Activated naive CD4-positive, alpha-beta T cell treated with anti-CD3 and anti-CD28 coated beads for 36 hours (primary cell): ENCODE measurements at places on chromosomes 3 and 15. TPM values are rescaled to one million over a fixed set of nuclear protein-coding genes. Genes with fewer than 3 reads are reported as not detected.
A peak's percentile ranks its signal among the peaks of the same experiment; 100 is the strongest.

DNA sequence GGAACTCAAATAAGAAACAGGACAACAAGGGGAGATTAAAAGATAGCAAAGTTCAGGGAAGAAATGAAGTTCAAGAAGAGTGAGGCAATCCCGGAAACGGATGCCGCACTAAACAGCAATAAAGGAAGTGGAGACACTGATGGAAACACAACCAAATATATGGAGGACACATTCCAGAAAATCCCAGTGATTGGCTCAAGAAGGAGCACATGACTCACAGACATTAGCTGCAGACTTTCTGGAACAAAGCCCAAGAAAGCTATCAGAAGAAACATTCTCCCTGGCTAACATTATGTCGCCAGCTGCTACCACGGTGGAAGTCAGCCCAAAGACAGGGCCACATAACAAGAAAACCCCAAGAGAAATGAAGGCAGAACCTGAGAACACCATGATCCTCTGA is 18.1 kb upstream of the VGLL4 start:
- no peak overlapping the region for H3K4me3 ChIP-seq
- no peak overlapping the region for H3K27ac ChIP-seq
- no peaks in the 10 kb centered on the region for H3K4me1 ChIP-seq
- H3K27me3 ChIP-seq: no peaks in the 10 kb centered on the region

GRCh38 chr15:39296955-39297354 is 283.9 kb upstream of the THBS1 start:
- no peak overlapping the region for H3K4me3 ChIP-seq
- DNase-seq: no peak
- no peaks in the 10 kb centered on the region for H3K36me3 ChIP-seq
- H3K27me3 ChIP-seq: peaks cover 12% of the 10 kb centered on the region
- no peak overlapping the region for H3K27ac ChIP-seq

GRCh38 chr3:33385423-33385822 is 54.8 kb downstream of the UBP1 start:
- H3K4me3 ChIP-seq: no peak overlapping the region
- peaks cover 21% of the 10 kb centered on the region for H3K36me3 ChIP-seq
- H3K27ac ChIP-seq: peak overlapping the region; percentile 65
- DNase-seq: peak; percentile 79
- H3K27me3 ChIP-seq: no peaks in the 10 kb centered on the region

DNA sequence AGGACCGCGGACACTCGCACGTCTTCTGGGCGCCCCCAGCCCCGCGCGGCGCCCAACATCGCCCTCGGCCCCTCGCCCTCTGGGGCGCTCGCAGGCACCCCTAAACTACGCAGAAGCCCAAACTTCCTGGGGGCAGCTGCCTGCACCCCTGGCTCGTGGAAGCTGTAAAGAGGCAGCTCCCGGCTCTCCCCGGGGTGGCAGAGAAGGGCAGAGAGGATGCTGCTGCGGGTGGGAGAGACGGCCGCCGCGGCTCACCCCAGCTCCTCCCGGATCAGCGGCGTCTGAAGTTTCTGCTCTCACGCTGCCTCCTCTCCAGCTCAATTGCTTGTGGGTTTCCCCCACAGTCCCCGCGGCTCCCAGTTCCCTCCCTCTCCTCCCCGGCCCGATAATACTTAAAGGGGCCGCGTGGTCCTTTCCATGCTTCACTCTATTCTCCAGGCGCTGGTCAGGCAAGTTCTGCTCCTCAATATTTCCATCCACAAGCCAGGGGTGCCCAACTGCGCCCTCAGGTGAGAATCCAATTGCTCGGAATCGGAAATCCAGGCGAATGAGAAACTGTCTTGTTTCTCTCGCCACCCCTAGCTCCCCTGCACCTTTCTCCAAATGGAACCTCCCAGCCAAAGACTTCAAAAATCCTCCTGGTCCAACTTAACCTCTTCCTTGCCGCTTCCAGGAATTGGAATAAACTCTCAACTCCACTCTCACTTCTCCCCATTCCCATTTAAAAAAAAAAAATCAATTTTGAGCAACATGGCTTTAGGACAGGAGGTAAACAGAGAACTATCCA is 748.5 kb downstream of the ROBO1 start:
- peaks cover 16% of the 10 kb centered on the region for H3K27me3 ChIP-seq
- peaks cover 4% of the 10 kb centered on the region for H3K4me1 ChIP-seq
- no peak for DNase-seq
- H3K4me3 ChIP-seq: peak overlapping the region; percentile 28
- no peak overlapping the region for H3K27ac ChIP-seq

GRCh38 chr3:178558637-178559036 is 22.4 kb downstream of the KCNMB2 start:
- no peaks in the 10 kb centered on the region for H3K36me3 ChIP-seq
- H3K4me3 ChIP-seq: no peak overlapping the region
- H3K27me3 ChIP-seq: peaks cover 8% of the 10 kb centered on the region
- no peak for DNase-seq
- no peak overlapping the region for H3K27ac ChIP-seq

Gene IL1RAP
- 11.0 TPM for total RNA-seq

Gene EIF4E3
- 26.2 TPM for total RNA-seq

Gene OR5H6
- total RNA-seq: not detected

GRCh38 chr3:151328298-151328995 is 902 bp downstream of the P2RY13 start:
- H3K36me3 ChIP-seq: no peaks in the 10 kb centered on the region
- peaks cover 4% of the 10 kb centered on the region for H3K27me3 ChIP-seq
- no peak overlapping the region for H3K4me3 ChIP-seq
- no peak overlapping the region for H3K27ac ChIP-seq
- peak; percentile 41 for DNase-seq

Gene SLC28A2
- total RNA-seq: not detected

GRCh38 chr3:38564631-38565338 is 68.6 kb downstream of the EXOG start:
- no peaks in the 10 kb centered on the region for H3K4me1 ChIP-seq
- H3K4me3 ChIP-seq: no peak overlapping the region
- no peak overlapping the region for H3K27ac ChIP-seq
- H3K36me3 ChIP-seq: no peaks in the 10 kb centered on the region
- no peaks in the 10 kb centered on the region for H3K27me3 ChIP-seq
- DNase-seq: no peak

DNA sequence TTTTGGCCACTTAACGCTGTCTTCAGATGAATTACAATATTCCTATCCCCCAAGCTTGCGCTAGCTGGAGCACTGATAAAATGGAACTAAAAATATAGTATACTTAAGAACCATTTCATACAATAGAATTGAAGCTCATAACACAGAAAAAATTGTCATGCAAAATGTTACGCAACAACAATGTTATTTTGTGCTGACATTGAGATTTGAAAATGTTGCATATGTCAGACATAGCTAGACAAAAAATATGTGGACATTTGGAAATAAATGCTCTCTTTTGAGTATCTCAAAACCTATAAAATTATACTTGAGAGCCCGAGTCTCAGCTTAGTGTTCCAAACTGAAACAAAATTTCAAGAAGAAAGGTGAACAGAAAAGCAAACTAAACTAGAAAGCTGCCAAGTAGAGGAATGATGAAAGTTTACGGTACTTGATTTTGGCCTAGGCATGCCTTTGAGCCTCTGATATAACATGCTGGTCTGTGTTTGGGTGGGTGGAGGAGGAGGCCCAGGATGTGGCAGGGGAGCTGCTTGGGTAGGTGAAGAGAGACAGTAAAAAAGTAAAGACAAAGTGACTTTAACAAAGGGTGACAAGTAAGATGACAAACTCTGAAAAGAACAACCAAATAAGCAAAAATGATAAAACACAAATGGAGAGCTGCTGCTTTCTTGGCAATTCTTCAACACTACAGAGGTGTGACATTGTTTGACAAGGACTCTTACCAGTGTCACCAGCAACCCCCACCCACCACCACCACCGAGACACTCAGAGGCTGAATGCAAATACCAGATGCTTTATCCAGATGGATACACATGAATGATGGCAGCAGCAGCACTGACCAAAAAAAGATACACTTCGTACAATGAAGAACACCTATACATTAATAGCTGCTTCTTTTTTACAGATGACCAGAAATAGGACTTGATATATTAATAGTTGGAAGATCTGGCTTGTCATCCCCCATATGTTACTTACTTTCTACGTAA is 129.3 kb upstream of the FEZF2 start:
- no peak overlapping the region for H3K4me3 ChIP-seq
- H3K27ac ChIP-seq: no peak overlapping the region
- H3K36me3 ChIP-seq: no peaks in the 10 kb centered on the region
- no peak for DNase-seq
- H3K27me3 ChIP-seq: peaks cover 8% of the 10 kb centered on the region
- no peaks in the 10 kb centered on the region for H3K4me1 ChIP-seq

GRCh38 chr15:72902245-72902918 is 118.8 kb upstream of the ADPGK start:
- peaks cover 29% of the 10 kb centered on the region for H3K27me3 ChIP-seq
- no peak for DNase-seq
- no peak overlapping the region for H3K27ac ChIP-seq
- H3K4me3 ChIP-seq: no peak overlapping the region
- H3K4me1 ChIP-seq: no peaks in the 10 kb centered on the region

Gene SLC2A2
- total RNA-seq: not detected

GRCh38 chr15:84715441-84716035 is 401 bp downstream of the SEC11A start:
- H3K27ac ChIP-seq: peak overlapping the region; percentile 93
- peaks cover 47% of the 10 kb centered on the region for H3K4me1 ChIP-seq
- peak; percentile 64 for DNase-seq
- H3K36me3 ChIP-seq: peaks cover 14% of the 10 kb centered on the region

DNA sequence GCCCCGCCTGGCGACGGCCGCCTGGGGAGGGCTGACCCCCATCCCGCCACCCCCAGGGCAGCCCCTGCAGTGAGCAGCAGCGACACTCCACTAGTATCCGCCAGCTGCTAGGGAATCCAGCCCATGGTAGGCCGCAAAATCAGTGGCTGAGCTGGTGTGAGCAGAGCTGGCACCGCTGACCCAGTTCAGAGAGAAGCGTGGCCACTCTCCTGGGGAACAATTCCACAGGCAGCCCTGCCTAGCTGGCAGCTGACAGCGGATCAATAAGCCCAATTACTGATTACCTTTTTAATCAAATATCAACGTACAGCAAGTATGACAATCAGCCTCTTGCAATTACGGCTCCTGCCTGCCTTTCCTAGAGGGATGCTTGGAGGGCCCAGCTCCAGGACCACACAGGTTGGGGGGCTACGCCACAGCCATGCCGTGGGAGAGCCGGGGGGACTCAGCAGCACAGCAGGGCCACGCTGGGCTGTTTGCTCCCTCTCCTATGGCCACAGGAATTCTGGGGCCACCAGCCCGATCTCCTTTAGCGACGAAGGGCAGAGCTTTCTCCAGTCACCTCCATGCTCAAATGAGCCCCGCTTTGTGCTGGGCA is 13.9 kb downstream of the DNAJB8 start:
- H3K4me1 ChIP-seq: peaks cover 22% of the 10 kb centered on the region
- H3K27ac ChIP-seq: no peak overlapping the region
- H3K36me3 ChIP-seq: peaks cover 5% of the 10 kb centered on the region
- peaks cover 18% of the 10 kb centered on the region for H3K27me3 ChIP-seq

- no peak overlapping the region for H3K27ac ChIP-seq
- no peak overlapping the region for H3K4me3 ChIP-seq
- DNase-seq: no peak
Measured at GRCh38 chr15:39539973-39540558, 40.8 kb upstream of the THBS1 start.

- H3K4me1 ChIP-seq: peaks cover 4% of the 10 kb centered on the region
- H3K27me3 ChIP-seq: no peaks in the 10 kb centered on the region
- H3K27ac ChIP-seq: no peak overlapping the region
- no peak for DNase-seq
Measured at GRCh38 chr15:58966698-58967097, 20.8 kb upstream of the RNF111 start.

GRCh38 chr15:87712211-87712610 is 544.3 kb downstream of the NTRK3 start:
- no peak overlapping the region for H3K27ac ChIP-seq
- H3K27me3 ChIP-seq: no peaks in the 10 kb centered on the region
- DNase-seq: no peak
- no peaks in the 10 kb centered on the region for H3K4me1 ChIP-seq
- H3K4me3 ChIP-seq: no peak overlapping the region

Gene TUSC7
- not detected for total RNA-seq

- H3K27ac ChIP-seq: no peak overlapping the region
- no peak for DNase-seq
- no peaks in the 10 kb centered on the region for H3K27me3 ChIP-seq
- H3K4me1 ChIP-seq: no peaks in the 10 kb centered on the region
Measured at GRCh38 chr3:65503776-65504175, 534.9 kb downstream of the MAGI1 start.

Gene IGSF11
- total RNA-seq: 0.12 TPM

Gene GP5
- total RNA-seq: 0.62 TPM

Gene SLC51B
- total RNA-seq: not detected

DNA sequence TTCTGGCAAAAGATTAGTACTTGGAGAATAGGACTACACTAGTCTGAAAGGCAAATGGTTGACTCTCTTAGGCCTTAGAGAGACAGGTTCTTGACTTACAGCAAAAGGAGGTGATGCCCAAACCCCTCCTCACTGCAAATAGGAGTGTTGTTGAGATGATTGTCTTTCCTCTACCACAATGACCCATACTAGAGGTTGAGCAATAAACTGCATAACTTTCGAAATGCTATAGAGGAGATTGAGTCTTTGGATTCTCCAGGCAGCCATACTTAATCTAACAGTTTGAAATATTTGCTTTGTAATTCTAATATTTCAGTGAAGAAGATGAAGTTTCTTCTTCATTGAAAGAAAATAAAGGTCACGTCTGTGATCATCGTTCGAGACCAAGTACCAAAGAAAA is 498.5 kb upstream of the GBE1 start:
- DNase-seq: no peak
- H3K27me3 ChIP-seq: no peaks in the 10 kb centered on the region
- H3K4me3 ChIP-seq: no peak overlapping the region

Gene PAQR5
- not detected for total RNA-seq

DNA sequence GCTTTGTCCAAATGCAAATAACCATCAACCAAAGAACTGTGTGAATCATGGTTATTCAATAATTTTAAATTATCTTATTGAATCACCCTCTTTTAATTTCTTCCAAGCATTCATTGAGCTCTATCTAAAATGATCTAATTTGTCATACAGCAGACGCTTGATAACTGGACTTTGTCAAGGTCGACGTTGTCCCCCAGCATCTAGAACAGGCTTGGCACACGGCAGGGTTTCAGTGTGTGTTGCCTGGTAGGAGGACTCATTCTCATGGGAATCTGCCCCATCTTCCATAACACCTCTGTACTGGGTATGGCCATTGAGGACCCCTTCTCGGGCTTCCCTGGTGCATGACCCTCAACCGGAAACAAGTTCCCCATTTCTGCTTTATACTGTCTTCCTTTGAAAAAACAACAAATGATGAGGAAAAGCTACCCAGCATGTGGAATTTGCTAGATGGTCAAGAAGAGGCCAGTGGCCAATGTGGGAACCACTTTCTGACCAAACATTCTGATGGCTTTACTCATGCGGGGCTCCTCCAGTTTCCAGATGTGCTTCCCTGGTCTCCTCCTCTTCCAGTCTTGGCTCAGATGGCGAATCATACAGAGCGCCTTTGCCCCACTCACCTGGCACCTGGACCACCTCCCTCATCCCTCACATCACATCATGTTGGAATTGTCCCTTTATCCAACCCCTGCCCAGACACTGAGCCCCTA is 41.7 kb upstream of the SEC22A start:
- H3K27ac ChIP-seq: no peak overlapping the region
- no peaks in the 10 kb centered on the region for H3K27me3 ChIP-seq
- no peak for DNase-seq
